ENCODE measurements at places on chromosomes 16 and 17. TPM values are rescaled to one million over a fixed set of nuclear protein-coding genes. Genes with fewer than 3 reads are reported as not detected.
A peak's percentile ranks its signal among the peaks of the same experiment; 100 is the strongest.

DNA sequence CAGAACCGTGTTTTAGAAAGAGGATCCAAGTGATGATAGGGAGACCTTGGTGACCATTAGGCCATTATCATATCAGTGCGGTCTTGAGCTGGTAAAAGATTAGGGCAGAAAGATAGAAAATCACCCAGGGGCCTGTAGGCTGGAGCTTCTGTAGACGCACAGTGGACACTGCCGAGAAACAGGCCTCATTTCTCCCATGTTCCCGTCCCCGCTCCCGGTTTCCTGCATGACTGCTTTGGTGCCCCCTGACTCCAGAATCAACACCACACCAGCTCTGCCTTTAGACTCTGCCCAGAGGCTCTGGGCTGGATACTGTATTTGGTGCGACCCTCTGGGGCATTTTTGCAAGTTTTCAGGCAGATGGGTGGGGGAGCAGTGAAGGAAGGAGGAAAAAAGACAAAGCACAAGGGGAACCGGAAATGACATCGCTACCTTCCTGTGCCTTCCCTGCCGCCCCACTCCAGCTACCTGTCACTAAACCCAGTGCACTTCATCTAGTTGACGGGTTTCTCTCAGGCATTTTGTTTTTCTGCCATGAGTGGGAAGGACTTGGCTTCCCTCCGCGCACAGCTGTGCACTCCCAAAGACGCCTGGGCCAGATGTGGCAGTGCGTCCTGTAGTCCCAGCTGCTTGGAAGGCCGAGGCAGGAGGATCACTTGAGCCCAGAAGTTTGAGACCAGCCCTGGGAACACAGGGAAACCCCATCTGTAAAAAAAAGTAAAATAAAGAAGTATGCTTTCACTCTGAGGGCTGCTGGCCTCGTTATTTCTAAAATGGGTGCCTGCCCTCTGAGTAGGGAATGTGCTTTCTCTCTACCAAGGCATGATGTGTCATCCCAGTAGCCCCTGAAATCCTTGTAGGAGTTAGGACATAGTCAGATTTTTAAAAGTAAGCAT lies 214.1 kb downstream of the RPTOR start:
- H3K27ac ChIP-seq = no peak overlapping the region
- H3K36me3 ChIP-seq = peaks cover 4% of the 10 kb centered on the region
- no peak overlapping the region for H3K4me3 ChIP-seq
- no peaks in the 10 kb centered on the region for H3K27me3 ChIP-seq
- no peak for DNase-seq
- H3K4me1 ChIP-seq = no peaks in the 10 kb centered on the region

Gene TLCD3B
- total RNA-seq = 1.9 TPM

DNA sequence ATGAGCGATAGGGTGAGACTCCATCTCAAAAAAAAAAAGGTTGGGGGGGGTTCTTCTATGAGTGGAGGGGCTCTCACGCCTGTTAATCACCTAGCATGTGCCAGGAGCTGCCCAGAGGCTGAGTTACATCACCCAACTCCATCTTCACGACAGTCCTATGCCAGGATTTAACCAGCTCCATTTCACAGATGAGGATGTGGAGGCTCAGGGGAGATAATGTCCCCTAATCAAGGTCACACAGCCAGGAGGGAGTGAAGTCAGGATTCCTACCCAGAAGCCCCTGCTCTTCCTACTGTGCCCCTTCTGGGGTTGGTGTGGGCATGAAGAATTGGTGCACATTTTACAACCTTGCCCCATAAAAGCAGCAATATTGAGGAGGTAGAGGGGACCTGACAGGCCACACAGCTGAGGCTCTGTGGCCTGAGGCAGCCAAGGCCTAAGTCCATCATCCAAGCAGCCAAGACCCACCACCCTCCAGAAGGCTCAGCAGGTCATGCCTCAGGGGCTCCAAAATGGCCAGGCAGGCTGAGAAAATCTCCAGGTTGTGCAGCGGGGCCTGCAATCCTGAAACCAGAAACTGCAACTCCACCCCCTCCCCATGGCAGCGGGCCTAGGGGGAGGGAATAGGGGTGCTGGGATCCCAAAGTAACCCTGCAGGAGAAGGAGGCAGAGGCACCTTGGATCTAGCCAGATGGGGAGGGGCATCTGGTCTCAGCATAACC lies 6.9 kb downstream of the PPY start:
- H3K27me3 ChIP-seq = peaks cover 7% of the 10 kb centered on the region
- no peaks in the 10 kb centered on the region for H3K36me3 ChIP-seq
- no peak overlapping the region for H3K27ac ChIP-seq
- no peak overlapping the region for H3K4me3 ChIP-seq

GRCh38 chr17:27986805-27987684 lies 55.4 kb upstream of the NLK start:
- peak overlapping the region; percentile 38 for H3K27ac ChIP-seq
- no peak overlapping the region for H3K4me3 ChIP-seq
- no peaks in the 10 kb centered on the region for H3K27me3 ChIP-seq
- H3K4me1 ChIP-seq = no peaks in the 10 kb centered on the region
- H3K36me3 ChIP-seq = no peaks in the 10 kb centered on the region

- no peaks in the 10 kb centered on the region for H3K27me3 ChIP-seq
- H3K4me3 ChIP-seq = no peak overlapping the region
- no peaks in the 10 kb centered on the region for H3K4me1 ChIP-seq
- DNase-seq = no peak
- H3K27ac ChIP-seq = peak overlapping the region; percentile 52
- H3K36me3 ChIP-seq = no peaks in the 10 kb centered on the region
Observed at GRCh38 chr17:4764595-4764994, 7.1 kb upstream of the TM4SF5 start.

Gene NACA2
- not detected for total RNA-seq

GRCh38 chr17:2067048-2067561 lies 12.2 kb downstream of the HIC1 start:
- no peak overlapping the region for H3K4me3 ChIP-seq

- no peak overlapping the region for H3K4me3 ChIP-seq
- DNase-seq = no peak
- no peaks in the 10 kb centered on the region for H3K27me3 ChIP-seq
- no peaks in the 10 kb centered on the region for H3K36me3 ChIP-seq
Observed at GRCh38 chr17:45320349-45320930, 3.6 kb upstream of the MAP3K14 start.

GRCh38 chr17:48113201-48113676 lies 5.7 kb downstream of the SNX11 start:
- no peaks in the 10 kb centered on the region for H3K27me3 ChIP-seq
- peaks cover 24% of the 10 kb centered on the region for H3K4me1 ChIP-seq
- no peak overlapping the region for H3K4me3 ChIP-seq
- H3K36me3 ChIP-seq = peaks cover 22% of the 10 kb centered on the region

DNA sequence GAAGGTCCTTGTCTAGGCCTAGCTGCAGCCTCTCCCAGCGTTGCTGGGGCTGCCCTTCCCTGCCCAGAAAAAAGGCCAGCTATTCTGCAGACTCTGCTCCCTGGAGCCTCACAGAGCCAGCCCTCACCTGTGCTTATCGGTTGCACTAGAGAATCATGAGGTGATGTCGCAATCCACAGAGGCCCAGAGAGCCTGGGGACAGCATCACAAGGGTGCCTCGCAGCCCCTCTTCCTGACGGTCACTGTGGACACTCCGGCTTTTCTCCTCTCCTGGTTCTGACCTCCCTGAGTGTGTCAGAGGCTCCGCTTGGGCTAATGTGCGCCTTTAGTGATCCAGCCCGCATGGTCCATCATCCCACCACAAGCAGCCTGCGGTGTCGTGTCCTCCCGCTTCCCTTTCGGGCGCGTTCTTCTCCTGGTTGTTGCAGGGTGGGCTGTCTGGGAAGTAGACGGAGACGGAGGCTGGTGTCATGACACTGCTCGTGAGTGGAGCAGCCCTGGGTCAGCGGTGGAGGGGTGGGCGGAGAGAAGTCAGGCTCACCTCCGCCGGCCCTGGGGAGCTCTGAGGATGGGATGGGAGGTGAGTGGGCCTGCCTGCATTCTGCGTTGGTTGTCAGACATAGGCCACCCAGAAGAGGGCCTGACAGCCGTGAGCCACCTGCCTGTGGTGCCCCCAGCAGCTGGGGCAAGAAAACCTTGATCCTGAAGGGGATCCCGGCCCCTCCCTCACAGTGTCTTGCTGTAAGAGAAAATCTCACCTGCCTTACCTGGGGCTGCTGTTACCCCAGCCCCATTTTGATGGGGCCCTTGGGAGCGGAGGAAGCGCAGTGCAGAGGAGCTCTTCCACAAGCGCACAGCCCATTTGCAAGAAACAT lies 165.9 kb upstream of the CHMP6 start:
- DNase-seq = no peak
- no peaks in the 10 kb centered on the region for H3K27me3 ChIP-seq
- H3K36me3 ChIP-seq = no peaks in the 10 kb centered on the region

DNA sequence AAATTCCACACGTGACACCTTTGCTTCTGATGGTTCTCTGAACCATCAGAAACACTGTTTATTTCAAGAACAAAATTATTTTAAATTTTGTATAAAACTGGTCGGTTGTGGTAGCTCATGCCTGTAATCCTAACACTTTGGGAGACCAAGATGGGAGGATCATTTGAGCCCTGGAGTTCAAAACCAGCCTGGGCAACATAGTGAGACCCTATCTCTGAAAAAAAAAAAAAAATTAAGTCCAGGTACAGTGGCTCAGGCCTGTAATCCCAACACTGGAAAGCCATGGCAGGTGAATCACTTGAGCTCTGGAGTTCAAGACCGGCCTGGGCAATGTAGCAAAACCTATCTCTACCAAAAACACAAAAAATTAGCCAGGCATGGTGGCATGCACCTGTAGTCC lies 8.3 kb upstream of the KANSL1 start:
- H3K27me3 ChIP-seq = no peaks in the 10 kb centered on the region
- H3K36me3 ChIP-seq = no peaks in the 10 kb centered on the region
- H3K4me1 ChIP-seq = no peaks in the 10 kb centered on the region
- DNase-seq = no peak

Gene DRG2
- 81.4 TPM for total RNA-seq

- H3K36me3 ChIP-seq = no peaks in the 10 kb centered on the region
- no peaks in the 10 kb centered on the region for H3K4me1 ChIP-seq
- DNase-seq = no peak
- no peaks in the 10 kb centered on the region for H3K27me3 ChIP-seq
- no peak overlapping the region for H3K4me3 ChIP-seq
Observed at GRCh38 chr17:7130621-7131422, 16.2 kb upstream of the ASGR2 start.

DNA sequence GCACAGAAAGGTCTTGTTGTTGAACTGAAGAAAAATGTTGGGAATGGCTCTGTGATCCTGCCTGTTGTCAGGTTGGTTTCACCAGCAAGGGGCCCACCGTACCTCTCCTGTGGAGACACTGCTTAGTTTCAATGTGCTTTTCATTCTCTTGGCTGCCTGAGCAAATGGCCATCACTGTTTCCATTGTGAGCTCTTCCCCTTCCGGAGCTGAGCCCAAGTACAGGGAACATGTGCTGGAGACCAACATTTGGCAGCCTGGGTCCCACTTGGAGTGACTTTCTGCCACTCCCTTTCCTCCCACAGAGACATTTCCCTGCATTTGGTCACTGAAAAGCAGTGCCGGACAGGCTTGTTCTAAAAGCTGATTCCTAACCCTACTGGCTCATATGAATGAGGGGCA lies 23.1 kb downstream of the GABARAPL2 start:
- no peak overlapping the region for H3K4me3 ChIP-seq
- H3K4me1 ChIP-seq = no peaks in the 10 kb centered on the region
- H3K36me3 ChIP-seq = no peaks in the 10 kb centered on the region
- no peak for DNase-seq
- H3K27me3 ChIP-seq = no peaks in the 10 kb centered on the region

DNA sequence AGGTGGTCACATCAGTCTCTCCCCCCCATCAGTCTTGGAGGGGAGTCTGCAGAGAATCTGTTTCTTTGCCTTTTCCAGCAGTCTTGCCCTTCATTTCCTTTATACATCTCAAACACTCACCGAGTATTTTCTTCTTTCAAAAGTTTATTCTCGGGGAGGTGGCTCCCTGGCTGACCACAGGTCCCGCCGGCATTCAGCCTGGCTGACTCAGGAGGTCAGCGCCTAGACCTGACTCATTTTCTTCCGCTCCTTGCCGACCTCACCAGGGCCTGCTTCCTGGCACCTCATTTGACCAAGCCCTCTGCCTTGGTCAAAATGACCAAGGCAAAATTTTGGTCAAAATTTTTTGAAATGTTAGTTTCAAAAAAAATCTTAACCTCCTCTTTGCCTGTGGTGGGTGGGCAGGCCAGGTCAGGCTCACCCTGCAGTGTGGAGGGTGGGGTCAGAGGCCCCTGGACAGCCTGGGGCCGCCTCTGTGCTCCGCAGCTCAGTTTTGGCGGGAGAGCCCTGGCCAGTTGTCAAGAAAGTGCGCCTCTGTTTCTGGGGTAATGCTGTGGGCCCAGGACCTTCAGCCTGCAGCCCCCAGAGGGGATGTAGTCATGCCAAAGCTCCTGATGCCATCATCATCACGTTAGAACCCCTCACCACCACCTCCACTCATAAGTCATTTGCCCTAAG lies 165.6 kb downstream of the SPECC1 start:
- H3K36me3 ChIP-seq = no peaks in the 10 kb centered on the region
- H3K4me3 ChIP-seq = no peak overlapping the region
- peak; percentile 67 for DNase-seq
- H3K27me3 ChIP-seq = no peaks in the 10 kb centered on the region

Gene IGFBP4
- 185 TPM for total RNA-seq

Gene C1QL1
- 1.3 TPM for total RNA-seq

Gene CES3
- total RNA-seq = 0.49 TPM

DNA sequence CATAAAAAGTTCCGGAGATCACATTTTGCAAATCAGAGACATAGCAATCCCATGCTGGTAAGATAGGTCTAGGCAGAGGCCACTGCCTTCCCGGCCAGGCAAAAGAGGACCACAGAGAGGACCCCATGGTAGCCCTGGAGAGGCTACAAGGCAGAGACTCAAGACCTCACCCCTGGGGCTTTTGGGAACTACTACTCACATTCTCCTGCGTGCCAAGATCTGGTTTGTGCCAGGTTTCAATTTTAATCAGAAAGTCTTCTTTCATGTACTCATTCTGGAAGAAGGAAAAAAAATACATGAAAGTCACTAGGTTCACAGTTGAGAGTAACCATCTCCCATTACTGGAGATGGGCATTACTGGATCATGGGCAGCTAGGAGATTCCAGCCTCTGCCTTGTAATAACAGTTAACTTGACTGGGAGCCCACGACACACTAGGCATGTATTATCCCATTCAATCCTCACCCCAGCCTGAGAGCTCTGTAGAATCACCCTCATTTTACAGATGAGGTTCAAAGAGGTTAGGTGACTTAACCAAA lies 21.2 kb downstream of the PITPNA start:
- no peak for DNase-seq
- H3K36me3 ChIP-seq = no peaks in the 10 kb centered on the region
- no peaks in the 10 kb centered on the region for H3K27me3 ChIP-seq
- H3K4me3 ChIP-seq = no peak overlapping the region
- H3K27ac ChIP-seq = no peak overlapping the region

DNA sequence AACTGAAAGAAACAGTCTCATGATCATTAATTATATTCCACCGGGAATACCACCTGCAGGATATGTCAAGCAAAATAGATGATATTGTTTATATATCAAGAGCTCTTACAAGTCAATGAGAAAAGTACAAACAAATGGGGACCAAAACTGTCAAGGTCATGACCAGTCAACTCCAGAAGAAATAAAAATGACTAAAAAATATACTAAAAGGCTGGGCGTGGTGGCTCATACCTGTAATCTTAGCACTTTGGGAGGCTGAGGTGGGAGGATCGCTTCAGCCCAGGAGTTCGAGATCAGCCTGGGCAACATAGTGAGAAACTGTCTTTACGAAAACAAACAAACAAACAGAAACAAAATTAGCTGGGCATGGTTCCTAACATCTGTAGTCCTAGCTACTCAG lies 49.8 kb upstream of the SCNN1B start:
- no peak overlapping the region for H3K27ac ChIP-seq
- no peaks in the 10 kb centered on the region for H3K27me3 ChIP-seq
- DNase-seq = no peak
- no peaks in the 10 kb centered on the region for H3K4me1 ChIP-seq
- no peak overlapping the region for H3K4me3 ChIP-seq
